IPS-NIHi11 (cell line): ENCODE measurements at places on chromosomes 2 and 18.

DNA sequence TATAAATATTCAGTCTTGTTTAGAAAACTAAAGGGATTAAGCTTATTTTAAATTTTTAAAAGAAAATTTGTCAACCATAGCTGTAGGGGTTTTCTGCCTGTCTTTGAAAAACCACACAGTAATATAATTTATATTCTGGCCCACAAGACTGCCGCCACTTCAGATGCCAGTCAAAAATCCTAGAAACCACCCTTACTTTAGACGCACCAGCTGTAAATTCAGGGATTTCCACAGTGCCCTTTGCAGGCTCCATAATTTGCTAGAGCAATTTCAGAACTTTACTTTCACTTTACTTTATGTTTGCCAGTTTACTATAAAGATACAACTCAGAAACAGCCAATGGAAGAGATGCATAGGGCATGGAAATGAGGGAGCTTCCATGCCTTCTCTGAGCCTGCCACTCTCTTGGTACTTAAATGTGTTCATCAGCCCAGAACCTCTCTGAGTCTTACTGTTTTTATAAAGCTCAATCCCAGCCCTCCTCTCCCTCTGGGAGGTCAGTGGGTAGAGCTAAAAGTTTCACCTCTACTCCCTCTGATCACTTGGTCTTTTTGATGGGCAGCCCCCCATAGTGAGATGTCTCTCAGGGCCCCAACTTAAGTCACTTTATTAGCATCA lies 63.3 kb downstream of the KYNU start:
- no peak for DNase-seq

GRCh38 chr18:11570073-11570588 lies 39.3 kb upstream of the SLC35G4 start:
- DNase-seq, result peak; percentile 21

- no peak for DNase-seq
These were observed 1108.3 kb upstream of the KLHL29 start for GRCh38 chr2:22276696-22277095.

DNA sequence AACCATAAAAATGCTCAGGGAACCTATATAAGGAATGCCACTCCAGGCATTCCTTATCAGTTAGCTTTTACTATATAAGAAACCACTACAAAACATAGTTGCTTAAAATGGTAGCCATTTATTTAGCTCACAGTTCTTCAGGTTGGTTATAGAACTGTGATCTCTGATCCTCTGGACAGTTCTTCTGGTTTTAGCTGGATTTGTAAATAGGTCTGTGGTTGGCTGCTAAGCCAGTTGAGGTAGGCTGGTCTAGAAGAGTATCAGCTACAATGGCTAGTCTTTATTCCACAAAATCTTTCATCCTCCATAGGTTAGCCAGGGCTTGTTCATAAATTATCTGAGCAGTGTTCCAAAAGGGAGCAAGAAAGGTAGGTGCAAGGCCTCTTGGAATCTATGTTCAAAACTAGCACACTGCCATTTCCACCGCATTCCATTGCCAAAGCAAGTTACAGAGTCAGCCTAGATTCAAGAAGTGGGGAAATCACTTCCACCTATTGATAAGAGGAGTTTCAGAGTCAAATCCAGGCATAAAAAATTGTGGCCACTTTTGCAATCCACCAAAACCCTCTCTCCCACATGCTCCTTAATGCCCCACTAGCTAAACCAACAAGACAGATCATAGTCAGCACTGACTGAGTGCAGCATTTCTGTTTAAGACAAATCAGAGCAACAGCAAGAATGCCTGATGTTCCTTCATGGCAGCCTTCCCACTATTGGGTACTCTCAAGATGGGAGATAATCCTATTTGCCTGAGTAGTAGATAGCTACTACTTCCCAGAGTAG lies 146.4 kb downstream of the IRS1 start:
- no peak for DNase-seq

- DNase-seq, result no peak
These were observed 55.8 kb upstream of the TTC27 start for GRCh38 chr2:32572030-32572429.

DNA sequence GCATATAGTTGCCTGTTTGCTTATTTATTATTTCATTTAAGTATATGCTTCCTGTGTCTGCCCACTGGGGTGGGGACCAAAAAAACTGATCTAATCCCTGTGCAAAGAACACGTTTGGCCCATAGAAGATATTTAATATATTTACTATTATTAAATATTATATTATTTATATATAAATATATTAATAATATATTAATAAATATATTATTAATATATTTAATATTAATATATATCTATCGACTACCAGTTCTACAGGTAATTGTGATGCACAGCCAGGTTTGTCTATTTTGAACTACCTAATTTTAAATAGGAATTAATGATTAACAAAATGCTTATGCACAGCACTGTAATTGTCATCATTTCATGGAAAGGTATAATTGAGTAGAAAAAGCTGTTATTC lies 288.9 kb upstream of the LYPD1 start:
- DNase-seq, result no peak

DNA sequence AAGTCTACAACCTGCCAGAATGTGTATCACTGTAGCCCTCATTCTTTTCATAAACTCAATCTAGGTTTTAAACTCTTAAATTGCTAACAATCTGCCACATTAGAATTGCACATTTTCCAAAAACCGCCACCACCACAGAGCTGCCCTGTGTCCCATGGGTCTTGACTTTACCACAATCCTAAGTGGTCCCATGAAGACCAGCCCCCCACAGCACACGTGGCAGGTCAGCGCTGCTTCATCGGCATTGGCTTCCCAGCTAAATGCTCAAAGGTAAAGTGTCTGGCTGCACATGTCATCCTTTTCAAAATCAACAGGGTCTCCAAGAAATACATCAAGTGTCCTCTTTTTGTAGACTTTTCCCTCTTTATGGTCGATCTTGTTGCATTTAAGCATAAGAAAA lies 2.4 kb downstream of the TBC1D8 start:
- no peak for DNase-seq

DNA sequence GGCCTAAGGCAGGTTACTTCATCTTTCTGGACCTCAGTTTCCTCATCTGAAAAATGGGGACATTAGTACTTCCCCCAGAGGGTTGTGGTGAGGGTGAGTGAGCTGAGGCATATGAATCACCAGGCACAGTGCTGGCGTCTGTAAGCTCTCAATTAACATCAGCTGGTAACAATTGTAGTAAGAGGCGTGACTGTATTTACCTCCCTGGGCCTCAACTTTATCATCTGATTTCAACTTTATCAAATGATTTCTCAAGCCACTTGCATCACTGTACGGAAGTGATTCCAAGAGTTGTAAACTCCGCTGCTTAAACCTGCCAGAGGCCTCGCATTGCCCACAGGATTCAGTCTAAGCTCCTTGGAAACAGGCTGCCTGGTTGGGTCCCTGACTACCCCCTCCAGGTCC lies 53.6 kb upstream of the PKDCC start:
- no peak for DNase-seq

GRCh38 chr2:46377666-46378560 lies 80.7 kb downstream of the EPAS1 start:
- DNase-seq, result no peak

- no peak for DNase-seq
These were observed 707.0 kb upstream of the ZEB2 start for GRCh38 chr2:145226901-145227300.

DNA sequence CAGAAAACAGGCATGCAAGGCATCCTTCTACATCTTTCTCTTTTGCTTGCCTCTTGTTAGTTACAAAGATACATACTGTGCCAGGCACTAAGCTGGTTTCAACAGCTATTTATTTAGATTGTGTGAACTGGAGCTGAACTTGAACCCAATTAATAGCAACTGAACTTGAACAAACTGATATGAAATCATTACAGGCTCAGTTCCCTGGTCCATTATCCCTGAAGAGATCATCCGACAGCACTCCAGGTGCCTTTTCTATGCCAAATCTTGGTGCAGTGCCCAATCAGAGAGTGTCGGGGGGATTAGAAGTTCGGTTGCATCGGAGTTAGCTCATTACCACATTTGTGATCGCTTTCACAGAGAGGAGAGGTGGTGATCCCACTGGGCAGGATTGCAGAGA lies 477.6 kb downstream of the PARD3B start:
- no peak for DNase-seq

GRCh38 chr2:240369801-240370585 lies 65.5 kb upstream of the GPC1 start:
- peak; percentile 76 for DNase-seq

DNA sequence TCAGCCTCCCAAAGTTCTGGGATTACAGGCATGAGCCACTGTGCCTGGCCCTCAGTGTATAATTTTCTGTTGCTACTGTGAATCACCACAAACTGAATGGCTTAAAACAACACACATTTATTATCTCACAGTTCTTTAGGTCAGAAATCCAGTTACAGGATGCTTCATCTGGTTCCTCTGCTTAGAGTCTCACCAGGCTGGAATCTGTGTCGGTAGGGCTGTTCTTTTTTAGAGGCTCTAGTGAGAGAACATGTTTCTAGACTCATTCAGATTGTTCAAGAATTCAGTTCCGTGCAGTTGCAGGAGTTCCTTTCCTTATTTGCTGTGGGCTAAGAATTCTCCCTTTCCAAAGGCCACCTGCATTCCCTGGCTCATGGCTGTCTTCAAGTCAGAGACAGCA lies 22.2 kb downstream of the CCDC121 start:
- DNase-seq, result no peak

- peak; percentile 76 for DNase-seq
These were observed 125.4 kb downstream of the TPO start for GRCh38 chr2:1538663-1539062.

- no peak for DNase-seq
These were observed 400.8 kb upstream of the MYT1L start for GRCh38 chr2:2731816-2732284.

DNA sequence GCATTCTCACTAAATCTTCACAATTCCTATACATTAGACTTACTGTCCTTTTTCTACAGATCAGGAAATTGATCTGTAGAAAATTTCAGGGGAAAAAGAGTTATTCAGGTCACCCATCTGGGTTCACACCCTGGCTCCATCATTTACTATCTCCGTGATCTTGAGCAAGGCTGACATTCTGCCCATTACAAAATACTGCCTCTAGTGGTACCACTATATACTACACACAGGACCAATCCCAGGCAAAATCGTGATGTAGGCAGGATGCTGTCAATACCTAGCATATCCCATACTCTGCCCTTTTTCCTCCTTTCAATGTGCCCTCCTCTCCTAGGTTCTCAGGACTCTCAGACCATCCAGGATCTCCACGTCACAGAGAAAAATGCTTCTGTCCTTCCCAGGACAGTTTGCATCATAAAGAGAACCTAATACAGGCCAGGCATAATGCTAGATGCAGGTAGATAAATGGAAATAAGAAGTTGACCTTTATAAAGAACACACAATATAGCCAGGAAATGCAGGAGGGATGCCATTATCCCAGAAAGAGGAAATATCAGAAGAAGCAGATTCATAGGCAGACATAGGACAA lies 101.9 kb downstream of the CDH20 start:
- peak; percentile 65 for DNase-seq

DNA sequence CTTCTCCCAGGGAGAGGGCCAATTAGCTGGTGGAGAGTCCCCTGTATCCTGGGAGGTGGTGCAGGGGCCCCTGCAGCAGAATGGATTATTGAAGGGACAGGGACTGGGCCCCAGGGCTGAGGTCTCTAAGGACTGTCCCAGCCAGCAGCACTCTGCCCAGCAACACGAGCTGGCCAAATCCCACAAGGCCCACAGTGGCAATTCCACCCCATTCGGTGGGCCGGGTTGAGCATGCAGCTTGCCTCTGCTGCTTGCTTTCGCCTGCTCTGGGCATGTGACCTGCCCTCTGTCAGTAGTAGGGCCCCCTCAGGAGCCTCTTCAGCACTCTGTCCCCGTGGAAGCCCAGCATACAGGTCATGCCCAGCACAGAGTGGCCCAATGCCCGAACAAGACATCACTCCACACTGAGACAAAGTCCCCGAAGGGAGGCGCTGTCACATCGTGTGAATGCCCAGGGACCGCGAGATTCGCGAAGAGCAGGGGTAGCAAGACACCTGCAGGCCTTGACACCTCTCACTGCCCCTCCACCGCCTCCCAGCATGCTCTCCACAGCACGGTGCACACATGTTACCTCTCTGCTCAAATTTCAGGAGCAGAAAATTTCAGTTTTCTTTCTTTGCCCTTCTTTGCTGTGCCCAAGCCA lies 65.4 kb downstream of the CRACDL start:
- no peak for DNase-seq

DNA sequence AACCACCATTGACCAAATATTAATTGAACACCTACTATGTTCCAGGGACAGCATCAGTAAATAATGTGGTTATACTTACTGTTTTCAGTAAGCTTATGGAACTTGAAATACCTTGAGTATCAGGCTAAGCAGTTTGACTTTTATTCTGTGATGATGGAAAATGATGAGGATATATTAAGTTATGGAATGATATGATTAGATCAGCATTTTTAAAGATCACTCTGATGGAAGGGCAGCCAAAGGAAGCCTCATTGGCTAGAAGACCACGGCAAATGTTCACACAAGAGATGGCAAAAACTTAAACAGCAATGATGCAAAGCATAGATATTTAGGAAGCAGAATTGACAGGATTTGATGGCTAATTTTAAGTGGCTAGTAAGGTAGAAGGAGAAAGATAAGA lies 266.9 kb upstream of the DPP10 start:
- DNase-seq, result no peak

GRCh38 chr18:70621710-70622109 lies 332.9 kb downstream of the SOCS6 start:
- no peak for DNase-seq

GRCh38 chr2:192288295-192288694 lies 93.6 kb upstream of the TMEFF2 start:
- no peak for DNase-seq

DNA sequence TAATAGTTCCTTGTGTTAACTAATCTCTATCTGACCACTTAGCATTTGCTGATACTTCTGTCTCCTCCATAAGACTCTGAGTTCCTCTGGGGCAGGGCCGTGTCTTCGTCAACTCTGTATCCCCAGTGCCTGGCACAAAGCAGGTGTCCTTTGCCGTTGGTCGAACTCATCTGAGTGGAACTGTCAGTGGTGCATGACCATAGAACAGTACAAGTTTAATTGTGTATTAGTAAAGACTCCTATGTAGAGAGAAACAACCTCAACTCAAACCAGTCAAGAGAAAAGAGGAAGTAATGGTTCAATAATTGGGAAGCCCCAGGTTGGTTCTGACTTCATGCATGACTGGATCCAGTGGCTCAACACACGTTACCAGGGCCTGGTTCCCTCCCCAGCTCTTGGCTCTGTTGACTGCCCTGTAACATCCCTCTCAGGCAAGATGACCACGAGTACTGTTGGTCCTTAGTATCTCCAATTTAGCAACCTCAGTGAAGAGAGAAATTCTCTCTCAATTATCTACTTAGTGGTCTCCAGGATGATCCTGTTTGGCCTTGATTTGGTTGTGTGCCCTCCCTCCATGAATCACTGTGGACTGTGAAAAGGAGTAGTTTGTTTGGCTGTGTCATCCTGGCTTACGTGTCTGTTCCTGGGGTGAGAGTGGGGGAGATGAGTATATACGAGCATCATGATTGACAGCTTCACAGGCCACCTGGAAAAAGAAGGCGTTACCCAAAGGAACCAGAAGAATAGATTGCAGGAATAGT lies 58.5 kb upstream of the MSH6 start:
- peak; percentile 19 for DNase-seq

DNA sequence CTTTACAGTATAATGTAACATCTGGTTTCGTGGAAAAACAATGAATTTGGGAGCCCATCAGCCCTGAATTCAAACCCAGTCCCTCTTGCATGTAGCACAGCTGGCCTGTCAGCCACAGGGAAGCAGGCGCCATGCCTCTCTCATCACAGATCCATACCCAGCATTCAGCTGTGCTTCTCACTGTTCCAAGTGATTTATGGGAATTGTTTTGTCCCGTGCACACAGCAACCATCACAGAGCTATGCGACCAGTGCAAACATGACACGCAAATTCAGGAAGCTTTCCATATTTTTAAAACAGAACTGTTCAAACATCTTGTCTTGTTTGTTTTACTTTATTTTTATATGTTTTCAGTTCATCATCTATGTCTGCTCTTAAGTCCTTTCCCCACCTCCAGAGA lies 496.1 kb downstream of the EIPR1 start:
- no peak for DNase-seq
